ENCODE measurements at places on chromosomes 1 and 21.

DNA sequence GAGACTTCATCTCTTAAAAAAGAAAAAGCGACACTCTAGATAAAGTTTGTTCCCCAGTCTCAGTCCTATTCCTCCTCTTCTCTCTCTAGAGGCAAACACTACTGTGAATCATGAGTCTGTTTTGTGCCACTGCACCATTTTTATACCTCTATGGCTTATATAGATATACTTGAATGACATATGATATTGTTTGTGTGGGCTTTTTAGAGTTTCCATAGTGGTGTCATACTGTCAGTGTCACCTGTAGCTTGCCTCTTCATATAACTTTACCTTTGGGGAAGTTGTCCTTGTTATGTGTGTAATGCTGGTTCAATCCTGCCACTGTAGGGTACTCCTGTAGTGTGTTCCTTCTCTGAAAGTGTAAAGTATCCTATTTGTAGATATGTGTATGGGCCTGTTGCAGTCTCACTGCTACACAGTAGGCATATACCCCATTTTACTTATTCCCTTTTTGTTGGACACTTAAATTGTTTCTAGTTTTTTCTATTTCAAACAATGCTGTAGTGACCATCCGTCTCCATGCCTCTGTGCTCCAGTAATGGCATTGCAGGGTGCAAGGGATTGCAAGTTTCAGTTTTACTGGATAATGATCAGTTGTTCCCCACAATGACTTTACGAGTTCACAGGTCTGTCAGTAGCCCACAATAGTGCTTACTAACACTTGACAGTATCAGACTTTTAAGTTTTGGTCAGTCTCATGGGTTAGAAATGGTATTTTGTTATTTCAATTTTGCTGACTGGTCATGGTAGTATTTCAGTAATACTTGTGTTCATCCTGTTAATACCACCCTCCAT lies 2.7 kb downstream of the PRMT2 start:
- DNase-seq = no peak

- no peak for DNase-seq
Observed at GRCh38 chr1:244075247-244075722, 24.2 kb downstream of the ZBTB18 start.

GRCh38 chr1:203870245-203870644 lies 8.8 kb downstream of the SNRPE start:
- no peak for DNase-seq

DNA sequence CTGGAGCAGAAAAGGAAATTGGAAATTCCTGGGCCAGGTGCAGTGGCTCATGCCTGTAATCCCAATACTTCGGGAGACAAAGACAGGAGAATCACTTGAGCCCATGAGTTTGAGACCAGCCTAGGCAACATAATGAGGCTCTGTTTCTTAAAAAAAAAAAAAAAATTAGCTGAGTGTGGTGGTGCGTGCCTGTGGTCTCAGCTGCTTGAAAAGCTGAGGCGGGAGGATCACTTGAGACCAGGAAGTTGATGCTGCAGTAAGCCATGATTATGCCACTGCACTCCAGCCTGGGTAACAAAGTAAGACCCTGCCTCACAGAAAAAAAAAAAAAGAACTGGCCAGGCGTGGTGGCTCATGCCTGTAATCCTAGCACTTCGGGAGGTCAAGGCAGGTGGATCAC lies 56.7 kb downstream of the SRSF11 start:
- DNase-seq = no peak

DNA sequence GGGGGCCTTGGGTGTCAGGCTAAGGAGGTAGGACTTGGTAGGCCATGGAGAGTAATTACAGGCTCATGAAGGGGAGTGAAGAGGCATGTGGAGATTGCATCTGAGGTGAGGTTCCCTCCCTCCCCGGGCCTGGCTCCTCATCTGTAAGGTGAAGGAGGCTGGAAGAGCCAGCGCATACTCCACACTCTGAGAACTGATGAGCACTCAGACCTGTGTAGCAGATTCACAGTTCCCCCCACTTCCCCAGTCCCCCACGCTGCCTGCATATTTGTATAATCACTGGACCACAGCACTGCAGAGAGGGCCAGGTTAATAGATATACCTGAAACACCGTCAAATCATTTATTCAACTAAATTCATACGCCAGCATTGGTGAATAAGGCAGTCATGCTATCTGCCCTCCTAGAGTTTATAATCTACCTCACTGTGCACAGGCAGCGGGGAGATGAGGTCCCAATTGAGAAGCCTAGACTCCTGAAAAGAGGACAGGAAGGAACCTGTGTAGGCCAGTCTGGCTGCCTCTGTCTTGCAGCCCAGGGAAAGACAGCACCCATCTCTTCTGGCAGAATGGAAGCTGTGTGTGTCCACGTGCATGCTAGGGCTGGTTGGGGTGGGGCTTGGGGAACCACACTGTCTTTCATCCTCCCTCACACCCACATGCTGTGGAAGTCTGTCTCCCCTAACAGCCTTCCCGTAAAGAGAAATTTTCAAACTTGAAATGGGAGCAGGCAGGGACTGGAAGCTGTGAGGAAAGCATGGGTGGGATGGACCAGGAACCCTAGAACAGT lies 110.6 kb upstream of the ATP1A1 start:
- DNase-seq = no peak

- DNase-seq = no peak
Observed at GRCh38 chr1:67058761-67059160, 4.8 kb upstream of the SLC35D1 start.

DNA sequence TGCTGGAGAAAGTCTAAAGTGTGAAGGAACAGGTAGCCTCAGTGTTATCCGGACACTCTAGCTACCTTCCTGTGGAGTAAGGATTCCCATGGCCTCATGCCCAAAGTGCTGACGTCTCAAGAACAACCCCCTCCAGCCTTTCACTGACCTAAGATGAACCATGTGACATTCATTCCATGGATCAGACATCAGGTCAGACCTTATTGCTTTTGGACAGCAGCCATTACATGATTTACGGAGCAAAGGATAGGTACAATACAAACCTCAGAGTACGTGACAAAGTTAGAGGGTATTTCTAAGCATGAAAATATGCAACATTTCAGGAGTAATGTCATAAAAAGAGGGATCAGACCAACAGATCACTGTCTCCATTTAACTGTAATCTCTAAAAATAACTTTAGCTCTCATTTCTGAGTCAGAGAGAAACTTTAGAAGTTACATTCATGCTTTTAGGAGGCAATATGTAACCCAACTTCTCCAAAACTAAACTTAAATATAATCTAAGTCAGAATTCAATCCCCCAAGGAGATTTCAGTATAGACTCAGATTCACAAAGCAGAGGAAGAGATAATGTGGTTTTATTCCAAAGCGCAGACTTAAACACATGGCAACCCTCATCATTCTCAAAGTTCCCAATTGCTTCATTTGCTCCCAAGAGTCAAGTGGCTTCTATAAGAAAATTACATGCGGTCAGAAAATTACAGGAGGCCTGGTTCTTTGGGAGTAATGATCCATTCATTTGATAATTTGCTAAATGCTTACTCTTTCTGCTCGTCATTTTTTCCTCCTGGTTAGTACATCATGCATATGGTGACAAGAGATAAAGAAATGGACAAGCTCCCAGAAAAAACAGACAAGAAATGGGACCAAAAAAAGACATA lies 280.4 kb downstream of the SETD4 start:
- no peak for DNase-seq

DNA sequence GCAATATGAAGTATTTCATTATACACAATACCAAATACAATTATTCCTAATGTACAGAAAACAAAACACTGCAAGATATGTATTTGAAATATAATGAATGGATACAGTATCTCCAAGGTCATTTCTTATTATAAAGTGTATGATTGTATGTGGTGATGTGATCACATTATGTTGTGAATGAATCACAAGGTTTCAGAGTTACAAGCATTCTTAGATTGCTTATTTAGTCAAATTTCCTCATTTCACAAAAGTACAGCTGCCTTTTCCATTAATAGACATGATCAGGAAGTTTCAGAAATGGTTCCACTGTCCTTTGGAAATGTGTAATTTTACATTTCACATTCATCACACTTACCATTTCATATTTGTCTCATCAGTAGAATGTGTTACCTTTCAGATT lies 28.3 kb upstream of the NEK7 start:
- no peak for DNase-seq

GRCh38 chr1:166164995-166165660 lies 1.7 kb downstream of the FAM78B start:
- DNase-seq = no peak

GRCh38 chr1:205350691-205351141 lies 6.0 kb downstream of the KLHDC8A start:
- DNase-seq = no peak

DNA sequence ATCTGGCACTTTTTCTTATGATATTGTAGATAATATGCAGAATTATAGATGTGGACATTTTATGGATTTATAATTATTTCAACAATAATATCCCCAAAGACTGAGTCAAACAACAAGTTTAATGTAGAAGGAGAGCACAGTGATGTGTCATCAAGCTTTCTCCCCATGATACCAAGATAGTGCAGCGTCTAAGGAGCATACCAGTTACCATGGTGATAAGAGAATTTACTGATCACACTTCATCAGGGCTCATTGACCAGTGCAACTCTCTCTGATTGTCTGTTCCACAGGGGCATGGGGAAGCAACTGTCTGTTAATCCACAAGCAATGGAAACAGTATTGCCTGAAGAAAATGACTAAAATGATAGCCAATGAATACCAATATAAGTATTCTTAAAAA lies 209.6 kb upstream of the DPYD start:
- DNase-seq = no peak

GRCh38 chr1:63651161-63651701 lies 58.0 kb downstream of the PGM1 start:
- no peak for DNase-seq

GRCh38 chr1:209707308-209707707 lies 2.7 kb downstream of the HSD11B1 start:
- no peak for DNase-seq

- DNase-seq = no peak
Observed at GRCh38 chr1:232328486-232329102, 301.3 kb downstream of the SIPA1L2 start.

- DNase-seq = no peak
Observed at GRCh38 chr1:112938210-112938609, 17.8 kb downstream of the SLC16A1 start.

GRCh38 chr1:215118081-215118480 lies 35.5 kb downstream of the KCNK2 start:
- DNase-seq = no peak

DNA sequence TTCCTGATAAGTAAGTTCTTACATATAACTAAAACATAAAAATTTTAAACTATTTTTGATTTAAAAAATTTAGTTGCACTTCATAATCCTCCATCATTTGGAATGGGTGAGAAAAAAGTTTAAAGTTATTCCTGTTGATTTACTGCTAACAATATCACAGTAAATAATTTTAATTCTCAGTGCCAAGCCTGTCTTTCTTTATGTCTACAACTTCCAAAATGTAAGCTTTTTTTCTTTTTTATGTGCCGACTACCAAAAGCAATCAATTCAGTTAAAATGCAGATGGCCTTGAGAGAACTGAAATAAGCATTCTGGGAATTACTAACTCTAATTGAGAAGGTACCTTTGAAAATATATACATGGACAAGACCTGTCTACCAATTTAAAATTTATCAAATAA lies 1224.3 kb upstream of the B3GALT2 start:
- no peak for DNase-seq

GRCh38 chr1:227998374-227999055 lies 8.3 kb upstream of the WNT3A start:
- DNase-seq = no peak

DNA sequence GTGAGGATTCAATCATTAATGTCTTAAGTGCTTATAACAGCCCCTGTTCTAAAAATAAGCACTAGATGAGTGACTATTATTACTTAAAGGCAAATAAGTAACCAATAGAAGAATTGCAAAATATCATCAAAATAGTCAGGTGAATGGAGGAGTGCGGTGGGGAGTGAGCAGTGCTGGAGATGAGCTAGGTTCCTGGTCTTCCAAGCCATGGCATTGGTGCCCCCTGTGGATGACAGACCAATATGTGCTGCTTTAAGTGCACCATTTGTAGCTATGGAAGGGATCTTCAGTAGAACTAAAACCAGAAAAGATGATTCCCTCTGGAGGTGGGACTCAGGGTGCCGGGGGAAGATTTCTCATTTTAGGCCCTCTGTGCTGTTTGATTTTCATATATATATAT lies 46.1 kb upstream of the SLC30A1 start:
- no peak for DNase-seq

- no peak for DNase-seq
Observed at GRCh38 chr1:212037900-212038299, 2.4 kb downstream of the DTL start.

DNA sequence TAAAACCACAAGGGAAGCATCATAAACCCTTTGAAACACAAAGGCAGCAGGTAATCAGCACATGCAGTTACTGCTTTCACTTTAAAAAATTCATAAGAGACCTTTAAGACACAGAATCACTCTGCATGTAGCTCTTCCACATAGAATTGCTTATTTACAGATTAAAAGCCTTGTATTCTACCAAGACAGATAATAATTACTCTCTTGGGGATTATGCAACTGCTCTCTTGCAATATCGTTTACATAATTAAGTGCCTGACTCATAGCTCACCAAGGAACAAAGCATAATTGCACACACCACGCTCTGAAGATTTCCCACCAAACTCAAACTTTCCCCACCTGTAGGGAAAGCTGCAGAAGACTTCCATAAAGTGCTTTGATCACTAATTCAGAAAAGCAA lies 87.9 kb downstream of the VAV3 start:
- no peak for DNase-seq

- no peak for DNase-seq
Observed at GRCh38 chr1:101506541-101507164, 269.8 kb downstream of the S1PR1 start.

DNA sequence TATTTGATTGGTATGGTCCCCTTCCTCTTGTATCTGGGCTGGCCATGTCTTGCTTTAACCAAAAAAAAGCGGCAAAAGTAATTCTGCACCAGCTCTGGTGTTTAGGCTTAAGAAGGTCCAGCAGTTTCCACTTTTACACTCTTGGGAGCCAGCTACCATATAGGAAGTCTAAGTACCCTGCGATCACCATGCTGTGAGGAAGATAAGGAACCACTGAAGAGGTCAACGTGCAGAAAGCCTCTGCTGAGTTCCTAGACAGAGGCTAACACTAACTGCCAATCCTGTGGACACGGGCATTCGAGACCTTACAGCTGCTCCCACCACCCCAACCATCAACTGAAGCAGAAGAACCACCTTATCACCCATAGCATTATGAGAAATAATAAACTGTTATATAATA lies 331.4 kb downstream of the VAV3 start:
- no peak for DNase-seq

GRCh38 chr1:38476111-38476849 lies 383.3 kb downstream of the RRAGC start:
- no peak for DNase-seq

Measured in stimulated activated CD8-positive, alpha-beta memory T cell treated with anti-CD3 and anti-CD28 coated beads, Interleukin-4, amount 100 ng/mL, for 1 hour (primary cell).